T follicular helper cell (primary cell): ENCODE measurements at places on chromosomes 3 and 15.

DNA sequence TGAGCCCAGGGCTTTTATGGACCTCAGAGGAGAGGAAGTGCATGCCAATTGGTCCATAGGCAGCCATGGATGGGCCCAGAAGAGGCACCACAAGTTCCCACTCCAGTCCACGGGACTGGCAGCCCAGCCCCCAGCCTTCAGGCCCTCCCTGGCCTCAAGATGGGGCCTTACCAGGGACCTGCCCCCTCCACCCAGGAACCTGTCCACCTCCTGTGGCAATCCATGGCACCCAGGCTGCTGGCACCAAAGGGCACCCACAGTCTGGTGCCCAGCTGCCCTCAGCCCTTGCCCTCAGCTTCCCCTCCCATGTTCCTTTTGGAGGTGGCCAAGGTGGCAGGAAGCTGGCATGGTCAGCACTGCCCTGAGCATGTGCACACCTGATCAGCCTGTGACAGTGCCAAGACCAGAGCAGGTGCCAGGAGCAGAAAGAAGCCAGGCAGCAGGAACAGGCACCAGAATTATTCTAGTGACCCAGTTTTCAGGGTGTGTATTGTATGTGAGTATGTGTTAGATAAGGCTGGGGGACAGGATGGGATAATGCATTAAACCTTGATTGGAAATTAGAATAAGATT, 415.0 kb downstream of the NTRK3 start:
- no peak for DNase-seq

DNA sequence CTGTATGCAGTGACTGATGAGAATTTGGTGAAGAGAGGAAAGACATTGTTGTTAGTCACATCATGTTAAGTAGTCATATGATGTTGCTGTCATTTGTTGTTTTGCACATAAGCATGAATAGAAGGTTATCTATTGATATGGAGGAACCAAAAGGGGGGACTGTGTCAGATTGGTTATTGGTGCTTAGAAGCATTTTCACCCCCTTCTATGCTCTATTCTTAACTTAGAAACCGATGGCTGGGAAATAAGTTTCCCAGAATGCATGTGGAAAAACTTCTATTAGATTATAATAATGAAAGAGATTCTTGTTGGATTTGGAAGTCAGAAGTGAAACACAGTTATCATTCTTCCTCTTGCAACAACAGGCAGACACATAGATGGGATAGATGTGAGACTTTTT, 33.2 kb upstream of the CADM2 start:
- no peak for DNase-seq

GRCh38 chr3:79886204-79886603, 118.4 kb upstream of the ROBO1 start:
- DNase-seq: no peak

- no peak for DNase-seq
These were observed 61.8 kb upstream of the ZNF148 start for GRCh38 chr3:125436921-125437320.

DNA sequence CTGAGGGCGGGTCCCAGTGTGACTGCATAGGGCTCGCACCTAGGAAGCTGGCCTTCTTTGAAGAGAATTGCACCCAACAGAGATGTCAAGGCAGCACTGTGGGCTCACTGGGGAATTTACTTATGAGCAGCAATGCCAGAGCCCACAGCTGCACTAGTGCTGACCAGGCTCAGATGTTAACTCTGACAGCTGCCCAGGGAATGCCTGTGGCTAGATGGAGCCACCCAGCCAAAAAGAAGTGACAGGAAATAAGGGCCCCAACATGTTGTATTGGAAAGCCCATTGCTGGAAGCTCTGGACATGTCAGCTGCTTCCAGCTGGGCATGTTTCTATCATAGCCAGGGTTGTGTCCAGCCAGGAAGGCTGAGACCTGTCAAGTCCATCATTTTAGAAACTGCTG, 90.9 kb upstream of the ZNF280D start:
- DNase-seq: no peak

DNA sequence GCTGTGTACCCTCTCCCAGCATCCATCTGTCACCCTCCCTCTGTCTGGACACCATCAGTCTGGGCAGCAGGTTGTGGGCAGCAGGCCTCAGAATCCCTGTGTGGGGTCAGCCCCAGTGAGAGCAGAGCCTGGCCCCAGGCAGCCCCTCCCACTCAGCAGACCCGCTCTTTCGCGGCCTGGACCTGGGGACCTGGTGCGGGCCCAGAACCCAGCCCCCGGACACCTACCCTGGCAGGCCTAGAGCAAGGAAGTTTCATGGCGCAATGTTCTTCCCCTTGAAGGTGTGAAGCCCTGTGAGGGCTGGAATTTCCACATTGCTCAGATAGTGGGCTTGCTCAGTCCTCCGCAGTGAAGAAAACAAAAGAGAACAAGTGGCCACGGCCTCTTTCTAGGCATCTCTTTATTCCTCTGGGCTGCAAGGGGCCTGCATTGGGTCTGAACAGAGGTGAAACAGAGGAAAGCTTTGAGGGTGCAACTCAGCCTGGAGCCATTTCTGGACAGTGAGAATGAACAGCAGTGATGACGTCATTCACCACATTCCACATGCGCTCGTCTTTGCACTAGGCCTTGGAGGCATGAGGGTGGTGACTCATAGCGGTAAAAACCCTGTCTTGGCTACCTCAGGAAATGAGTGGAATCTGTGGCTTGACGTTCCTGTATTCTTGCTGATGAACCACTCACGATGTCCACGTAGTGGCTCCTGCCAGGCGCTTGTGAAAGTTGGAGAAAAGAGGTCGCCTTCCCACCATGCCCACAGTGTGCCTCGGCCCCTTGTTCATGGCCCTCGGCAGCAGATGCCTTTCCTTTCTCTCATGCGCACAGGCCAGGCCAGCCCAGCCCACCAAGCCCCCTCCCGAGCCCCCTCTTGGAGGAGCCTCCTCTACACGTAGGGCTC, 66.1 kb downstream of the SLC30A4 start:
- DNase-seq: peak; percentile 34
